T-cell (primary cell): ENCODE measurements at places on chromosomes 16 and 17. TPM values are rescaled to one million over a fixed set of nuclear protein-coding genes. Genes with fewer than 3 reads are reported as not detected.
A peak's percentile ranks its signal among the peaks of the same experiment; 100 is the strongest.

The OR1A1 gene
- not detected for total RNA-seq

The TBC1D3G gene
- total RNA-seq = not detected

GRCh38 chr16:2881783-2882649 is 999 bp upstream of the FLYWCH2 start:
- H3K4me3 ChIP-seq = peak overlapping the region; percentile 69
- H3K27ac ChIP-seq = peak overlapping the region; percentile 83
- H3K27me3 ChIP-seq = no peaks in the 10 kb centered on the region
- no peaks in the 10 kb centered on the region for H3K36me3 ChIP-seq

The KRT24 gene
- not detected for total RNA-seq

DNA sequence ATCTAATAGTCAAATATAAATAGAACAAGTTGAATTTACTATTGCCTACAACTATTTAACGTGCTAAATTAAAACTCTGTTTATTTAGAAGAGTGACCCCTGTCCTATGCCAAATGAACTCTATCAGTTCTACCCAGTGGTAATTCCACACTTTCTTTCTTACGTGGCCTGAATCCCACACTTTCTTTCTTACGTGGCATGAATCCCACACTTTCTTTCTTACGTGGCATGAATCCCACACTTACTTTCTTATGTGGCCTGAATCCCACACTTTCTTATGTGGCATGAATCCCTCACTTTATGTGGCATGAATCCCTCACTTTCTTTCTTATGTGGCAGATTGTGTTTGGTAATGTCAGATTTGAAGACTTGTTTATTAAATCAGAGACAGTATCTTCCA is 6.2 kb downstream of the FOXK2 start:
- DNase-seq = no peak
- no peak overlapping the region for H3K4me3 ChIP-seq
- H3K4me1 ChIP-seq = peaks cover 60% of the 10 kb centered on the region
- no peaks in the 10 kb centered on the region for H3K27me3 ChIP-seq
- no peak overlapping the region for H3K27ac ChIP-seq

GRCh38 chr17:15782866-15783265 is 50.8 kb downstream of the TBC1D26 start:
- no peaks in the 10 kb centered on the region for H3K36me3 ChIP-seq
- peaks cover 16% of the 10 kb centered on the region for H3K27me3 ChIP-seq

The SHBG gene
- not detected for total RNA-seq

- peaks cover 17% of the 10 kb centered on the region for H3K4me1 ChIP-seq
- DNase-seq = peak; percentile 52
- H3K36me3 ChIP-seq = peaks cover under 1% of the 10 kb centered on the region
- H3K4me3 ChIP-seq = peak overlapping the region; percentile 69
- H3K27me3 ChIP-seq = peaks cover 5% of the 10 kb centered on the region
Measured at GRCh38 chr16:88686062-88686438, 257 bp downstream of the SNAI3 start.

DNA sequence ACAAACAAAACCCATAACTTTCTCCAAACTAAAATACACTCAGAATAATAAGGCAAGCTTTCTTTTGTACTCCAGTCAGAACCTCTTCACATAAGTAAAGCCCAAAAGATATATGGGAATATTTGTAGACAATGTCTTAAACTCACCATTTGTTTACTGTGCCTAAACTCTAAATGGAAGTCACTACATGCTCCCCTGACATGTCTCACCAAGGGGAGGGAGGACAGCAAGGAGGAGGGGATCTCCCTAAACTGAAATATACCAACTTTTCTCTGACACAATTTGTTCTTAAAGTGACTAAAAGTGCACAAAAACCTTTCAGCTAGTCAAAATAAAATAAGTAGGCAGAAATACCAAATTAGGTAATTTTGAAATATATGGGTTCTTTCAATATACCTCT is 38.5 kb downstream of the GRB7 start:
- H3K27me3 ChIP-seq = no peaks in the 10 kb centered on the region
- H3K4me3 ChIP-seq = peak overlapping the region; percentile 5
- peaks cover 13% of the 10 kb centered on the region for H3K36me3 ChIP-seq
- peaks cover 58% of the 10 kb centered on the region for H3K4me1 ChIP-seq
- no peak for DNase-seq
- H3K27ac ChIP-seq = peak overlapping the region; percentile 91

The PPY gene
- not detected for total RNA-seq

The TP53TG3B gene
- not detected for total RNA-seq

- peaks cover 10% of the 10 kb centered on the region for H3K27me3 ChIP-seq
- no peaks in the 10 kb centered on the region for H3K36me3 ChIP-seq
- no peak overlapping the region for H3K4me3 ChIP-seq
- H3K27ac ChIP-seq = no peak overlapping the region
Measured at GRCh38 chr17:13597723-13598347, 3.9 kb downstream of the HS3ST3A1 start.

DNA sequence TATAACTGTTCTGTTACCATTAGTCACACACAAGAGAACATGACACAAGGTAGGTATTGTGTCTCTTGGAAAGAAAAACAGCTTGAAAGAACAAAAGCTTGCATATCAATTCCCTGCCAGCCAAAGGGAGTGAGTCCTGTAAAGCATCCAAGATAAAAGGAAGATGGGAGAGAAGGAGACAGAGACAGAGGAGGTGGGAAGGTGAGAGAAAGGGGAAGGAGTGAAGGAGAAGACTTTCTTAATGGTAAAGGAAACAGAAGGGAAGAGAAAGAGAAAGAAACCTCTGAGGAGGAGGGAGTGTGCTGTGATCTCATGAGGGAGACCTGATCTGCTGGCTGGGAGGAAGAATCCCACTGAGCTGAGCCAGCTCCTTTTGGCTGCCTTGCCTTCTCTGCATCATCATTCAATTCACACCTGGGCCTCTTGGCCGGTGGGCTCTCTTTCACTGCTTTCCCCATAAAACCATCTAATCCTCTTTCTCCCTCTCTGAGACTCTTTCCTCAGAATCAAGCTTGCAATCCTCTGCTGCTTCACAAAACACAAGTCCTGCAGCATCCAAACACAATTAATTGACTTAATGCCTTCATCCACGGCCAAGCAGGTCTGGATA is 271.6 kb downstream of the ABCC12 start:
- H3K27me3 ChIP-seq = no peaks in the 10 kb centered on the region
- DNase-seq = no peak
- no peaks in the 10 kb centered on the region for H3K36me3 ChIP-seq

DNA sequence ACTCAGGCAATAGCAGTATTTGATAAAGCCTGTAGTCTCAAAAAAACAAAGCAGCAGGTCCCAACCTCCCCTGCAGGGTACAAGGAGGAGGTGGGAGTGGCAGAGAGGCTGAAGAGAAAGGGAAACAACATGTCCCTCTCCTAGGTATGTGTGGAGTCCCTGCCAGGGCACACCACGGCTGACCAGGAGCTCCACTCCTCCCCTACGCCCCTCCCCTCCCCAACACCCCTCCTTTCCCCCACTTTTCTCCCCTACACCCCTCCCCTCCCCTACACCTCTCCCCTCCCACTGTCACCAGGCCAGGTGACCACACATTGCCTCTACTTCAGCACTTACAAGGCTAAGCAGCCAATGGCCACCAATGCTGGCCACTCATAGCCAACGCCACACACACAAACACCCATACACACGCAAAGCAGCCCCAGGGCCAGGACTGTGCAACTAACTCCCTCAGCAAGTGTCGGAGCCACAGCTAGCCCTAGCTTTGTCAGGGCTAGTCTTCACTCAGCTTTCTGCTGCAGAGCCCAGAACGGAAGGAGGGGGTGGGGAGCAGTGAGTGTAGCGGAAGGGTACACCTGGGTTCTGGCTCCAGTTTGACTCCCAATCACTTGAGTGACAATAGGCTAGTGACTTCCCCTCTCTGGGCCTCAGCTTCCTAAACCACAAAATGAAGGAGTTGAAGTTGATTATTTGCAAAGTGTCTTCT is 8.2 kb downstream of the CAVIN1 start:
- peaks cover 8% of the 10 kb centered on the region for H3K4me1 ChIP-seq
- no peaks in the 10 kb centered on the region for H3K36me3 ChIP-seq
- H3K4me3 ChIP-seq = peak overlapping the region; percentile 74
- peak; percentile 61 for DNase-seq

The SLC16A5 gene
- 9.1 TPM for total RNA-seq

The FZD2 gene
- not detected for total RNA-seq

- no peaks in the 10 kb centered on the region for H3K4me1 ChIP-seq
- no peak within 1 kb of the TSS for H3K4me3 ChIP-seq
- H3K27ac ChIP-seq = no peak within 1 kb of the TSS
- no peaks in the 10 kb centered on the region for H3K36me3 ChIP-seq
Measured at GRCh38 chr16:23754594-23755483, at the start of gene CHP2. Gene CHP2 (plus strand): TSS chr16:23755026. CDS start chr16:23755050, 24 bp downstream.

The TEKT1 gene
- not detected for total RNA-seq

The C1QTNF8 gene
- not detected for total RNA-seq

DNA sequence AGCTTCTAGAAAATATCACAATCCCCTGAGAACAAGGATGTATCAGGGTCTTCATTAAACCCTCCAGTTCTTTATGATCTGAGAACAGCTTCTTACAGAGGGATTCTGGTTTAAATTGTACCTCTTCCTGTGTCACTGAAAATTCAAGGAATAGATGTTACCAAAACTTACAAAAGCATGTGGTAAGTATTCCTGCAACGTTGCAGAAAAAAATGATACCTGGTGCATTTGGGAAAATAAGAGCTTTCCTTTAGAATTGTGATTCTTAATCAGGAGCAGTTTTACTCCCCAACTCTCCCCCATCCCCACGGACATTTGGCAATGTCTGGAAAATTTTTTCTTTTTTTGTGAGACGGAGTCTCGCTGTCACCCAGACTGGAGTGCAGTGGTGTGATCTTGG is 7.3 kb downstream of the SLFN14 start:
- no peak overlapping the region for H3K27ac ChIP-seq
- H3K4me3 ChIP-seq = no peak overlapping the region
- no peak for DNase-seq
- no peaks in the 10 kb centered on the region for H3K27me3 ChIP-seq

DNA sequence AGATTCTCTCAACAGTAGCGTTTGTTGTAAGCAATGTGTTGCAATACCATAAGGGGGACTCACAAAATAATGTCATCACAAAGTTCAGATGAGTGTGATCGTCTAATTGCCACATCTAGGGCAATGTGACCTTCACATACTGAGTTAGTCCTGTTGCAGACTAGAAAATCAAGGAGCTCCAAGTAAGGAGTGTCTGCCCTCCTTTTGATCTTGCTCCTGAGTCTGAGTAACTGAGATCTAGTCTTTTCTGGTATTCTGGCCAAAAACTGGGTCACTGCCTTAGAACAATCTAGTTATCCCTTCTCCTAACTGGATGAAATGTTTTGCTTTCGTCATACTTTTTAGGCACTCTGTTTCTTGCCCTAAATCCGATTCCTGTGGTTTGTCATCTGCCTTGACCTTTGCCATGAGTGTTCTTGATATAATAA is 712.1 kb downstream of the CDH11 start:
- no peak overlapping the region for H3K27ac ChIP-seq
- no peaks in the 10 kb centered on the region for H3K36me3 ChIP-seq
- DNase-seq = no peak
- no peak overlapping the region for H3K4me3 ChIP-seq
- no peaks in the 10 kb centered on the region for H3K4me1 ChIP-seq
- no peaks in the 10 kb centered on the region for H3K27me3 ChIP-seq

The KRT27 gene
- not detected for total RNA-seq

The SHISA6 gene
- not detected for total RNA-seq
